ENCODE measurements at places on chromosomes 2 and 18.
A peak's percentile ranks its signal among the peaks of the same experiment; 100 is the strongest.

GRCh38 chr2:120486946-120487345 lies 141.0 kb downstream of the INHBB start:
- DNase-seq = no peak

DNA sequence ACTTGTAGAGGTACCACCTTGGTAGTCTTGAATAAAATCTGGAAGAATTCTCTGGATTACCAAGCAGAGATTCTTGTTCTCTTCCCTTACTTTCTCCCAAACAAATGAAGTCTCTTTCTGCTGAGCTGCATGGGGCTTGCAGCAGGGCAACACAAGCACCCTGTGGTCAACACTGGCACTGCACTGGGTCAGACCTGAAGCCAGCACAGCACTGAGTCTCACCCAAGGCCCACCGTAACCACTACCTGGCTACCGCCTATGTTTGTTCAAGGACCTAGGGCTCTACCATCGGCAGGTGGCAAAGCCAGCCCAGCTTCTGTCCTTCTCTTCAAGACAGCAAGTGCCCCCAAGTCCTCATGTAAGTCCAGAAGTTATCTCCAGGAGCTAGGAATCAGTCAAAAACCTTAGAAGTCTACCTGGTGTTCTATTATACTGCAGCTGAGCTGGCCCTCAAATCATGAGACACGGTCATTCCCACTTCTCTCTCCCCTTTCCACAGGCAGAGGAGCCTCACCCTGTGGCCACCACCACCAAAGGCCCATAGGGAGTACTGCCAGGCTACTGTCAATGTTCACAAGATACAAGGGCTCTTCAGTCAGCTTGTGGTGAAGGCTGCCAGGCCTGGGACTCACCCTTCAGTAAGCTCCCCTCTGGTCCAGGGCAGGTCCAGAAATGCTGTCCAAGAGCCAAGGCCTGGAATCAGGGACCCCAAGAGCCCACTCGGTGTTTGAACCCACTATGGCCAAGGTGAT lies 18.4 kb downstream of the VPS54 start:
- no peak for DNase-seq

DNA sequence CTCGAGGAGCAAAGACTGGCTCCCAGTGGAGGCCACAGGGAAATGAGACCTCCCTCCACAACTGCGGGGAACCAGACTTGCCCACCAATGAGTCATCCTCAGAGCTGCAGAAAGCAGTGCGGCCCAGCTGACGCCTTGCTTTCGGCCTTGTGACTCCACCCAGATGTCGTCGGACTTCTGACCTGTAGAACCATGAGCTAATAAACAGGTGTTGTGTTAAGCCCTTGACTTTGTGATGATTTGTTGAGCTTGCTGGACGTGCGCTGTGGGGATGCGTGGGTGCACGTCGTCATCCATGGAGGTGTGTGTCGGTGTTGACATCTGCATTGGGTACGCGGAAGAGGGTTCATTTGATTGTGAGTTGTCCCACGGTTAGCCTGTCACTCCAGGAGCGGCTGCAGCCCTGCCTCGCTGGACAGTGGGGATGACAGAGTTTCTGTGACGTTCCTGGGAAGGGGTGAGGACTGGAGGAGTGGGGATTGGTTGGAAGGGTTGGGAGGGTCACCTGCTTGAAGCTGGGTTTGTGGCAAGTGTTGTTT lies 154.1 kb downstream of the SH3BP4 start:
- DNase-seq = no peak

- no peak for DNase-seq
These were observed 24.2 kb downstream of the TRAF3IP1 start for GRCh38 chr2:238344517-238344916.

DNA sequence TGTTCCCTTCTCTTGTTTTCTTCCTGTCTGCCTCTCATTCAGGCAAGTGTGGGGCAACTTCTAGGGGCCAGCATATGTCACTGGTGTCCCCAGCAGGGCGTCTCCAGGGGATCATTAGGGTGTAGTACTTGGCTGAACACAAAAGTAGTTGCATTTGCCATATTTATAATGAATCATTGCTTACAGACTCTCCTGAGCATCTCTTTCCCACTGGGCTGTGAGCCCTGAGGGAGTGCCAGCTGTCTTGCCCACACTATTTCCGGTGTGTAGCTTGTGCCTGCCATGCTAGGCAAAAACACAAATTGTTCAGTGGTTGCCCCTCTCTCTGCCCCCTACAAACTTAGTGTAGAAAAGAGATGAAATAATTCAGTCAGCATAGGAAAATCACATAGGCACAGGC lies 40.8 kb upstream of the SCLY start:
- DNase-seq = no peak

GRCh38 chr2:41782306-41783158 lies 265.3 kb upstream of the PKDCC start:
- peak; percentile 13 for DNase-seq

DNA sequence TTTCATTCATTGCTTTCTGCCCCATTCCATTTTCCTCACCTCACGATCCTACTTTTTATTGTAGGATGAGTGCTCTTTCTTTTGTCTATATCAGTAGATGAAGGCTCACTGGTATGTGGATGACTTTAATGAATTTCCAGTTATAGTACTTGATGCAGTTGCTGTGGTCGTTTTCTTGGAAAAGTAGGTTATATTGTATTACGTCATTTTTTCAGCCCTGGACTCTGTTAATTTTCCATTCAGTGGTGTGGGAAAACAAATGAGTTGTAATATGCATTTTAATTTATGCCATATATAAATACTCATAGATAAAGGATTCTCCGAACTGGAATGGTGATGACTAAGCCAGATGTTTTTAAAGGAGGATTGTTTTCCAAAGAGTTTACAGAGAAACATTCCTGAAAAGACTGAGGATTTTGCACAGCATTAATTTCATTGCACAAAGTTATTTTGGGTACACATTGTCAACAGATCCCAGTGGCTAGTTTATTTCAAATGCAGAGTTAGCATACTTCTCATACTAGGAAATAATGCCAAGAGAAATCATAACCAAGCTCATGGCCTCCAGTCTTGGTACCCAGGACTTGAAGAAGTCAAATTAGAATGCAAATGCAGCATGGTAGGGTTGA lies 189.7 kb downstream of the PAX3 start:
- DNase-seq = no peak

DNA sequence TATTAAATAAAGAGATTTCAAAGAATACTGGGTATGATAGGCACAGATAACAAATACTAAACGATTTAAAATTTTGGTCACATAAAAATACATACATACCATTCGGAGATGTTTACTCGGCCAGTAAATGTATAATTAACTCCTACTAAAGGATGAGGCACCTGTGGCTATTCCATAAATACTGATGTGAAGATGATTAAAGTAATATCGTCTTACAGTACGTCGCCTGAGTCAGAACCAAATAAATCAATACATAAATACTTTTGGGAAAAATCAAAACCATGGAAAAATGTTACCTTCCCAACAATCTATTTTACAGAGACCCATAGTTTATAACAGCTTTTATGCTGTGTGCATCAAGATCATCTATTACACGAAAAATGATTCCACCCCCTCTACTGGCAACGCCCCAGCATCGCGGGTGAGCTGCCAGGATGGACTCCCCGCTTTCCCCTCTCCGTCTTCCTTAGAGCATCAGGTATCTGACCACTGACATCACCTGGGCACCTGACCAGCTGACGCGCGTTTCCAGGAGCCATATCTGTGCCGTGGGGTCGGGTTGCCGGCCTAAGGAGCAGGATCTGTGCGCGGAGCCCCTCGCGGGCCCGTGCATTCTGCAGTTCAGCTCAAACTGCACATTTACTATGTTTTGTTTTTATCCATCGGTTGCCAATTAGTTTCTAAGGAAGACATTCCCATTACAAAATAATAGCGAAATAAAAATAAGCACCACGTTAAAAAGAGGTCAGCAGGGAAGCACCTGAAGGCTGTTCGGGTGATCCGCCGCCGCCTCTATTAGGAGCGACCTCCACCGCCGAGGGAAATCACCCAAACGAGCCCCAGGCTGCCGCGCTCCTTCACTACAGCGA lies 901 bp downstream of the ICA1L start:
- DNase-seq = peak; percentile 83

GRCh38 chr18:51188024-51188701 lies 9.3 kb downstream of the MEX3C start:
- DNase-seq = no peak

DNA sequence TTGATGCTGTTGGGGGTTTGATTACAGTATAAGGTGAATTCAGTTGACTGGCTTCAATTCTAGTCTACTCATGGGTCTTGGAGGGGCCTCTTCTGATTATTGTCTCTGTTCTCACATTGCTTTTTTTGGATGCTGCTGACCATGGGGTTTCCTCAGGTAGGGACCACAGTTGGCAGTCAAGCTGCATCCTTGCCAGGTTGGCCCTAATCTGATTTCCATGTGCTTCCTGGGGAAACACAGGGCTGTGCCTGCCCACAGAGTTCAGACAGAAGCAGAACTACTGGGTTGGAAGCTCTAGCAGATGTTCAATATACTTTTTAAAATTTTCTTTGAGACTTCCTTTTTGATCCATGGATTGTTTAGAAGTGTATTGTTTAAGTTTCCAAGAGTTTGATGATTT lies 227.3 kb downstream of the XIRP2 start:
- DNase-seq = no peak

- DNase-seq = peak; percentile 59
These were observed 15.1 kb downstream of the ACTG2 start for GRCh38 chr2:73907840-73908452.

DNA sequence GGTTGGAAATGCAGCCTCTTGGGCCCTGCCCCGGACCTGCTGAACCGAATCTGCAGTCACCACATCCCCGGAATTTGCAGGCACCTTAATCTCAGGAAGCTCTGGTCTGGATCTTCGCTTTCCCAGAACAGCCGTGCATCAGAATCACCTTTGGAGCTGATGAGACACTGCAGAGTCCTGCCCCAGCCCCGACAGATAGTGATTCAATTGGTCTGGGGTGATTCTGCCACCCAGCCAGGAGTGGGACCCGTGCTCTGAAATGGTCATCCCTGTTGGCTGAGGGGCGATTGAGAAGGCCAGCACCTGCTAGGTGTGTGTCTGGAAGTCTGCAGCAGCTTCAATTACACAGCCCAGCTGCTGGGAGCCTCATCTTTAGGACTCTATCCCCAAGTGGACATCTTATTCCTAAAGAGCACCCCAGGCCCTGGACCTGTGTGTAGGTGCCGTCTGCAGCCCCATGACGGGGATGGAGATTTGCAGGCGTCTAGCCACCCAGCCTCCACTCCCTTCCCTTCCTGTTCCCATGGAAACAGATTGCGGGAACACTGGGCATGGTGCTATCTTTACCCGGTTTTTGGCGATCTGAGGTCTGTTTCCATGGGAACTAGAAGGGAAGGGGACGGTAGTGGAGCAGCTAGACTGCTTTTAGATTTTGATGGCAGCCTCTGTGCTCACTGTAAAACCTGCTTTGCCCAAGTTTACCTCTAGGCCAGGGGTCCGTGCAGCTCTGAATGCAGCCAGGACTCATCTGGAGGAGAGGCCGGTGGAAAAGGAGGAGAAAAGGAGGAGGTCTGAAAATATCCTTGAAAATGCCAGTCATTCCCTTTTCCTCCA lies 156.1 kb downstream of the LDLRAD4 start:
- DNase-seq = no peak

- peak; percentile 3 for DNase-seq
These were observed 1.1 kb downstream of the TTL start for GRCh38 chr2:112483042-112483473.
